ENCODE measurements at places on chromosomes 2 and 18. TPM values are rescaled to one million over a fixed set of nuclear protein-coding genes. Genes with fewer than 3 reads are reported as not detected.

Gene SGO2
- 20.9 TPM for total RNA-seq

Gene INPP5D
- 61.2 TPM for total RNA-seq

Gene KCNS3
- 0.07 TPM for total RNA-seq

Gene BUB1
- total RNA-seq = 56.1 TPM

Gene OXER1
- total RNA-seq = 0.12 TPM

Gene HAAO
- total RNA-seq = 0.86 TPM

Gene C2orf76
- 10.3 TPM for total RNA-seq

Gene BCL2
- total RNA-seq = 95.9 TPM

All from activated T-helper 1 cell treated with anti-CD3 and anti-CD28 coated beads, Interleukin-12 subunit alpha, Interleukin-12 subunit beta, Interleukin-2, Interleukin-4 antibody, amounts not matched to agents 30 ng/mL and 10 ng/mL and 1 ng/mL, durations not matched to agents 14 hours and 24 hours and 36 hours (primary cell).